ENCODE measurements at places on chromosomes 11 and 22.

GRCh38 chr11:35265755-35266454, 126.9 kb downstream of the CD44 start:
- DNase-seq, result no peak

- DNase-seq, result no peak
Measured at GRCh38 chr11:803467-803742, 1.6 kb downstream of the PIDD1 start.

GRCh38 chr11:119254239-119254638, 48.1 kb downstream of the CBL start:
- DNase-seq, result no peak

DNA sequence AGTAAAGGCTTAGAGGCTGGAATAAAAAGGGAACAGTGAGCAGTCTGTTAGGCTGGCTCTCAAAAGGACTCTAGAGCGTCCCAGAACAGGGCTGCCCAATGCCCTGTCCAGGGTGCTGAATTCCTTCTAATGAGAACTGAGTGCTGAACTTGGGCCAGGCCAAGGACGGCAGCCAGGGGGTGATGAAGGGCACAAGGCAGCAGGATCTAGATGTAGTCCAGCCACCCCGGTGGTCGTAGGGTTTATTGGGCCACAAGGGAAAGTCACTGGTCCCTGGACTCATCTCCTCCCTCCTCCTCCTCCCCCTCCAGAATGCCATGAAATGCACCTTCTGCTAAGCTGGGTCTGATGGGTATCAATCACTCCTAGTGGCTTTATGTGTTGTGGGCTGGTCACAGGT, 19.2 kb downstream of the NPTXR start:
- peak; percentile 81 for DNase-seq

DNA sequence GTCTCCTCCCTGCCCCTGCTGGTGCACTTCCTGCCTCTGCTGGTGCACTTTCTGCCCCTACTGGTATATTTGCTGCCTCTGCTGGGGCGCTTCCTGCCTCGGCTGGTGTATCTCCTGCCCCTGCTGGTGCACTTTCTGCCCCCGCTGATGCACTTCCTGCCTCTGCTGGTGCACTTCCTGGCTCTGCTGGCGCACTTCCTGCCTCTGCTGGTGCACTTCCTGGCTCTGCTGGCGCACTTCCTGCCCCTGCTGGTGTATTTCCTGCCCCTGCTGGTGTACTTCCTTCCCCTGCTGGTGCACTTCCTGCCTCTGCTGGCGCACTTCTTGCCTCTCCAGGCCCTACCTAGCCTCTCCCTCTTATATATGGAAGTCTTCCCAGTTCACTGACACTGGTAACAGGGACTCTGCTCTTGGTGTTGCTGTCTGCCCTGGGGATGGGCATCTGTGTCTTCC, 10.1 kb downstream of the MTFP1 start:
- no peak for DNase-seq
